ENCODE measurements at places on chromosomes 11 and 22.

DNA sequence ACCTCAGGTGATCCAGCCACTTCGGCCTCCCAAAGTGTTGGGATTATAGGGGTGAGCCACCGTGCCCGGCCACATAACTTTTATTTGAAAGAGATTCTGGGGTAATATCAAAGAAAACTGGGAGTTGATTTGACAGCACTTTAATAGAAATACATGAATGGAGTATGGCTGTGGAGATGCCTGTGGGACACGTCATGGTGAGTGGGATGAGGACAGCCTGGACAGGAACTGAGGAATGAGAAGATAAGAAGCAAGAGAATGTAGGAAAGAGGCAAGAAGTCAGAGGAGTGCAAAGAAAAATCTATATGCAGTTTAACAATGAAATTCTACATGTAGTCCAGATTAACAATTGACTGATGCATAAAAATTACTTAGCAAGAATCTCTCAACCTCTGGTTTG, 31.0 kb downstream of the SLC22A6 start:
- DNase-seq = no peak

- no peak for DNase-seq
Measured at GRCh38 chr11:64786308-64786707, 8.0 kb upstream of the SF1 start.

GRCh38 chr11:61278001-61278470, 17.1 kb downstream of the VWCE start:
- no peak for DNase-seq

GRCh38 chr22:37431801-37432707, 4.8 kb upstream of the ELFN2 start:
- DNase-seq = no peak

DNA sequence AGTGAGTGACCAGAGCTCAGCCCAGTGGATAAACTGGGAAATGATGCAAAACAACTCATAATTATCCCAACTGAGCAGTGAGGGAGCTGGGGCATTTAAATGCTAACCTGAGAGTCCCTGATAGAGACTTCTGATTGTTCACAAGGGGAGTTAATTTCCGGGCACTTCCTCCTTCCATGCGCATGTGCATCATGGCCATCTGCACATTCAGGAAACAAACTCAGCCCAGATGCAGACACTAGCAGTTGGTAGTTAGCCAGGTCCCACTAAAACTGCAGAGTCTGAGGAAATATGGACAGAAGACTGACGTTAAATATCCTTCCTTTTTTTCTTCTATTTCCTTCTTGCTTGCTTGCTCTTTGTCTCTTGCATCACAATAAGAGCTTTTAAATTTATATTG, 852.1 kb upstream of the LRRC4C start:
- no peak for DNase-seq

- DNase-seq = no peak
Measured at GRCh38 chr11:130386056-130386455, 42.4 kb downstream of the ADAMTS8 start.

DNA sequence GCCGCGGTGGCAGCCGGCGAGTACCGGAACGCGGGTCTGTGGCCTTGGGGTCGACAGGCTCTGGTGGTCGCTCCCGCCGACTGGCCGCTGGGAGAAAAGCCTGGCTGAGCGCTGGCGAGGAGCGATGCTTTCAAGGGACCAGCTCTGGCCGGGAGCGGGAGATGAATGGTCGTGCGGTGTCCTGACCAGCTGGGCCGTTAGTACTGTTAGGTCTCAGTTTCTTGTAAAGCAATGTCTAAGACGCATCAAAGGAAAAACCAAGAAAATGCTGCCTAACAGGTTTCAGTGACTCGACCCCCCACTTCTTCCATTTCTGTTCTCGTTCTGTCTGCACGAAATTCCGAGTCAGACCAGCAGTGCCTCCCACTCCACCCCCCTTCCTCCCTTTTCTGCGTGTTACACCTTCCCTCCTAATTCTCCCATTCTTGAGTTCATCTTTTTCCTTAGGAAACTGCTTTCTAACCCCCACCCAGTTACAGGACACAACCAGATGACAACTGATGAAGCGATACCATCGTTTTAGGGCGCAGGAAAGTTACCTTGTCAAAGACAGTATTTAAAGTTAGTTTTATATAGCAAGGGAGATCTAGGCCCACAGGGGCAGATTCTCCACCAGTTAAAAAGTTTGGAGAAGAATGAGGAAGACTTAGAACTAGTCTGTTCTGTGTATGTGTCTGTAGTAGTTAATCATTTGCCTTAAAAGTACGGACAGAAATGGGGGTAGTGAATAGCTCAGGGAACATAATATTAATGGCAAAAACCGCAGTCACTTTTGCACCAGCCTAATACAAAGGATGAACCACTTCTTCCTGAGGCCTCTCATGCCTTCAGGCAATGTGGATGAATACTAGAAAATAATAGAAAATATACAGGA, 1.0 kb downstream of the CUL5 start:
- no peak for DNase-seq

DNA sequence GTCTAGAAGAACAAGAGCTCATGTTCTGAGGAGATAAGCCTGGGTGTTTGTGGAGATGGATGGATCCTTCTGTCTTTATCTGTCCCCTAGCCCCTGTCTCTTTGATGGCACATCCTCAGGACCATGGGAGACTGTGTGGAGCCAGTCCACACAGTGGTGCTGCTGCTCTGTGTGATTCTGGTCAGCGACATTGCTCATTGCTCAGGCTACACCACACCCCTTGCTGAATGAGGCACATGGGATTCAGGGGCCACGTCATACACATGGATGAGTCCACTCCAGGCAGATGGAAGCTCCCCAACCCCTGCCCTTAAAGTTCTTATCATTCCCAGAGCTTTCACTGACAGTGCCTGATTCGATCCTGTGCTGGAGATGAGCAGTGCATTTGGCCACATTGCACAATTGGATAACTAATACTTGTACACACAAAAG, 222.2 kb downstream of the NAV2 start:
- DNase-seq = no peak

DNA sequence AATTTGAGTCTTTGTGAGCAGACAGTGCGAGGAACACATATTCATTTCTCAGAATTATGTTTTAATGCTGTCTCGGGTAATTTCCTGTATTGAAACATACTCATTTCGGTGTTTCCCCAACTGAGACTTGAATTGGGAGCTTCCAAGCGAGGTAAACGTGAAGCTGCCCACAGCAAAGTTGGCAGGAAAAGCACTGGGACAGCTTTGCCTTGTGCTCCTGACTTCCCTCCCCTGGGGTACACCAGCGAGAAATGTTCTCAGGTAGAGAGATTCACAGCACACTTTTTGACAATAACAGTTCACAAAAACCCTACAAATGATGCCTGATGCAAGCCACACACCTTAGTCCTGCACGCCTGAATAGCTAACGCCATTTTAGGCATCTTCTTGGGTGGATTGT, 3.1 kb downstream of the HTR3B start:
- no peak for DNase-seq

GRCh38 chr22:21940521-21940920, 12.1 kb downstream of the PPM1F start:
- no peak for DNase-seq

- DNase-seq = no peak
Measured at GRCh38 chr11:128238521-128239265, 348.7 kb downstream of the ETS1 start.

- no peak for DNase-seq
Measured at GRCh38 chr11:8070417-8071115, 10.4 kb upstream of the TUB start.

DNA sequence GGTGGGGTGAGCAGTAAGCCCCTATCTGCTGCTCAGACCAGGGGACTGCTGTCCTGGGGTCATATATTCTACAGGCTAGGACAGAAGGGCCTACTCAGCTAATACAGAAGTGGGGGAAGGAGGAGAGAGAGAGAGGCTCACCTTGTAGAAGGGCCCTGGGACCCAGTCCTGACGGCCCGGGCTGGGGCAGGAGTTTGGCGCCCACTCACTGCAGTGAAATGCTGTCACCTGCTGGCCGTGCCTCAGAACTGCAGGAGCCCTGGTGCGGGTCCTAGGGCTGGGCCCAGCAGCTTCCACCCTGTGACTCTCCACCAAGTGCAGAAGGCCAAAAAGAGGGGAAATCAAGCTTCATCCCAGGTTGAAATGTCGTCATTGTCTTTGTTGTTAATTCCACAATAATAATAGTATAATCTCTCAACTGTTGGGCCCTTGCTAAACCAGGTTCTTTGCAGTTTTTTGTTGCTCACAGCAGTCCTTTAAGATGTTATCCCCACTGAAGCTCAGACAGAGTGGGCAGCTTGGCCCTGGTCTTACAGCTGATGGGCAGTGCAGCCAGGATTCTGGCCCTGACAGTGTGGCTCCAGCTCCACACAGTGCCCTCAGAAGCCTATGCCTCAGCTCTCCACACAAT, 29.6 kb downstream of the TRIM29 start:
- peak; percentile 12 for DNase-seq

DNA sequence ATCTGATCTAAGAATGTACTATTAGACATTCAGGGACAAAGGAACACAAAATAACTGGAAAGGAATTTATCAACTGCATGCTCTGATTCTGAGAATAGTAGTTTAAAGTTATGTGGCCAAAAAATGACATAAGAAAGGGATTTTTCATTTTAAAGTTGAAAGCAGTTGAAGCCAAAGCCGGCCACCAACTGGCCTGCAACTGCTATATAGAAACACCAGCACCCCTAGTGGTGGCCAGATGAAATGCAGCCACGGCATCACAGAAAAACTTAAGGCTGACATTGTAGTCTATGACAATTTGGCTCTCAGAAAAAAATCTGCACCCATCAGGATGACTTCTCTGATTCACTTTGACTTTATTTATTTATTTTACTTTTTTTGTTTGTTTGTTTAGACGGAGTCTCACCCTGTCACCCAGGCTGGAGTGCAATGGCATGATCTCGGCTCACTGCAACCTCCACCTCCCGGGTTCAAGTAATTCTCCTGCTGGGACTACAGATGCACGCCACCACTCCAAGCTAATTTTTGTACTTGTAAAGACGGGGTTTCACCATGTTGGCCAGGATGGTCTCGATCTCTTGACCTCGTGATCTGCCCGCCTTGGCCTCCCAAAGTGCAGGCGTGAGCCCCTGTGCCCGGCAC, 59.2 kb downstream of the SLC35F2 start:
- DNase-seq = peak; percentile 24

GRCh38 chr22:25172153-25172552, 27.5 kb upstream of the CRYBB3 start:
- DNase-seq = peak; percentile 1

DNA sequence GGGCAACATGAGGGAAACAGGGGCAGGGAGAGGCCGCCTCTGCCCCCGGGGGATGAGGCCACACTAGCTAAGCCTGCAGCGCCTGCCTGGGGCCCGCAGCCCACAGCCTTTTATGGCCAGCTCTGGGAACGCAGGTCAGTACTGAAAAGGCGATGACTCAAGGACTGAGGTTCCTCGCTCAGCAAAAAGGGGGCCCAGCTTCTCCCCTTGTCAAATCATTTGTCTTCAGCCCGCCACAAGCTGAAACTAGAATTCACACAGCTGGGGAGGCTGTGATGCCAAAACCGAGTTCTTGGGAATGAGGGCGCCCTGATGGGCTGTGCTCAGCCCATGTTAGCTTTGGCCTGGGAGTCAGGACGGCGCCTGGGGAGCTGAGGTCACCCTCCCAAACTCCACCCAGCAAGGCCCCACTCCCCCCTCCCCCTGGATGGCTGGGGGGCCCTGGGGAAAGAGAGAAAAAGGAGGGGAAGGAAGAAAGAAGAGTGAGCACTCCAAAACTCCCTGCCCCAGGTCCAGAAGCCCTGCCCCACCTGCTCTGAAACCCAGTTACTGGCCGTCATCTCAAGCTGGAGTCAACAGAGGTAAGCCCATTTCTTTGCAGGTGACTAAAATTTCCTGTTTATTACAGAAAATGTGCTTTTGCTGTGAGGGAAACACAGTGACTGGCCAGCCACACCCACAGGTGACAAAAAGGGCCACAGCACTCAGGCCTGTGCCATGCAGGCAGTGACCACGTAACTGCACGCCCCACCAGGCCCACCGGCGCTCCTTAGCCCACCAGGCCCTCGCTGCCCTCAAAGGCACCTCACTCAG, 13.7 kb downstream of the EHD1 start:
- no peak for DNase-seq

DNA sequence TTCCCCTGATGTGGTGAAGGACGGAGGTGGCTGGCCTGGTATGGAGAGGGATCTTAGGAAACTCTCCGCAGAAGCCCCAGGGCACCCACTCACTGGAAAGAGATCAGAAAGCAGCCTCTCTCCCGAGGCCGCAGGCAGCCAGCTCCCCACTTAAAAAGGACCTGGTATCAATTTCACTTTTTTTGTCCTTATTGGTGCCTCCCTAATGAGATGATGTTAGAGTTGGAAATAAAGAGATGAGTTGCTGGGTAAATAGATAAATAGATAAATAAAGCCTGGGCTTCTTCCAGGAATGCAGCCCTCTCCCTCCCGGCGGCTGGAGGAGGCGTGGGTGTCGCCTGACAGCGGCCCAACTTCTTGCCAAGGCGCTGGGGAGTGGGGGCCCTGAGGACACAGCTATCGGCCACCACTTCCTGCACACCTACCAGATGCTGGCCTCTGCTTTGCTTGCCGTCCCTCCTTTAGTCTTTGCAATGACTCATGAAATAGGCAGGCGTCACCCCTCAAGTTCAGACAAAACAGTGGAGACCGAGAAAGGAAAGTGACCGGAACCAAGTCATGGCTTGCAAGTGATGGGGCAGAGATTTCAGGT, 42.9 kb downstream of the LINC01488 start:
- no peak for DNase-seq

- DNase-seq = no peak
Measured at GRCh38 chr11:69005183-69005630, 7.8 kb downstream of the MRGPRF start.

GRCh38 chr11:33695051-33695566, 5.5 kb downstream of the C11orf91 start:
- DNase-seq = no peak

DNA sequence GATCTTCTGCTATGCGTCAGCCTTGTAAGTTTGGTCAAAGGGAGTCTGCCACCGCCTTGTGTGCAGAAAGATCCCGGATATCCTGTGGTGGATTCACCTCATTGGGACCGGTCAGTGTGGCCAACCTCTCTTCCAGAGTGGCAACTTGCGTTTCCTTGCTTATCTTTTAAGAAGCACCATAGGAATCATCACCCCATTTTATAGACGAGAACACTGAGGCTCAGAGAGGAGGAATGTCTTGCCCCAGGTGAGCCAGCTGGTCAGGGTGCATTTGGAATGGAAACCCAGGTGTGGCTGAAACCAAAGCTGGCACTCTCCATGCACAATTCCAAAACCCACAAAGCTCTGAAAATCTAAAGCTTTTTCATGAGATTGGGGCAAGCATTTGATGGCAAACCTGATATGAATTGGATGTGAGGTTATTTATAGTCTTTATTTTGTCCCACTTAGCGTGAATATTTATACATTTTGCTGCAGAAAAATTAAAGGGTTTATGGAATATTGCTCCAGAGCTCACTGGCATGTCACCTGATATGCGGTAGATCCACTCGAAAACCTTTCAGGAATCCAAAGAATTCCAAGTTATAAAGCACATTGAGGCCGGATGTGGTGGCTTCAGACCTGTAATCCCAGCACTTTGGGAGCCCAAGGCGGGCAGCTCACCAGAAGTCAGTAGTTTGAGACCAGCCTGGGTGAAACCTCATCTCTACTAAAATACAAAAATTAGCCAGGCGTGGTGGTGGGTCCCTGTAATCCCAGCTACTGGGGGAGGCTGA, 12.1 kb upstream of the EIF3D start:
- DNase-seq = no peak

Measured in activated CD8-positive, alpha-beta memory T cell treated with anti-CD3 and anti-CD28 coated beads for 1 hour (primary cell).